Sigmoid colon (tissue), 7 donors: ENCODE measurements at places on chromosomes 12 and 14.

GRCh38 chr14:36506732-36507614 lies 13.1 kb downstream of the NKX2-1 start:
- H3K27ac ChIP-seq, result no peak overlapping the region
- no peaks in the 10 kb centered on the region for H3K36me3 ChIP-seq
- H3K27me3 ChIP-seq, result peaks cover 53% of the 10 kb centered on the region

GRCh38 chr12:89368391-89368790 lies 16.1 kb upstream of the DUSP6 start:
- no peak overlapping the region for H3K4me3 ChIP-seq
- no peak for DNase-seq
- H3K27ac ChIP-seq, result no peak overlapping the region

DNA sequence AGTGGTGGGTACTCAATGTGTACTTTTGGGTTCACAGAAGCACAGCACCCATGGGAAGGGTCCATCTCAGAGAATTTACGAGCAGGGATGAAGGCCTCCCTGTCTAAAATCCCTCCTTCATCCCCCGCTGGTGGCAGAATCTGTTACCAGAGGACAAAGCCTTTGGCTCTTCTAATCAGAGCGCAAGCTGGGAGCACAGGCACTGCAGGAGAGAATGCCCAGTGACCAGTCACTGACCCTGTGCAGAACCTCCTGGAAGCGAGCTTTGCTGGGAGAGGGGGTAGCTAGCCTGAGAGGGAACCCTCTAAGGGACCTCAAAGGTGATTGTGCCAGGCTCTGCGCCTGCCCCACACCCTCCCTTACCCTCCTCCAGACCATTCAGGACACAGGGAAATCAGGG lies 1.5 kb upstream of the GPR162 start:
- H3K27me3 ChIP-seq, result no peaks in the 10 kb centered on the region
- no peak overlapping the region for H3K4me3 ChIP-seq
- H3K4me1 ChIP-seq, result no peaks in the 10 kb centered on the region
- H3K36me3 ChIP-seq, result no peaks in the 10 kb centered on the region
- H3K27ac ChIP-seq, result no peak overlapping the region

- no peaks in the 10 kb centered on the region for H3K4me1 ChIP-seq
- no peak for DNase-seq
- no peaks in the 10 kb centered on the region for H3K36me3 ChIP-seq
- no peak overlapping the region for H3K27ac ChIP-seq
- no peak overlapping the region for H3K4me3 ChIP-seq
Measured at GRCh38 chr12:44003721-44004120, 167.8 kb downstream of the TMEM117 start.

- H3K4me3 ChIP-seq, result no peak overlapping the region
- H3K27ac ChIP-seq, result no peak overlapping the region
- H3K36me3 ChIP-seq, result no peaks in the 10 kb centered on the region
- no peaks in the 10 kb centered on the region for H3K27me3 ChIP-seq
Measured at GRCh38 chr12:66297080-66297479, 5.2 kb upstream of the HELB start.

DNA sequence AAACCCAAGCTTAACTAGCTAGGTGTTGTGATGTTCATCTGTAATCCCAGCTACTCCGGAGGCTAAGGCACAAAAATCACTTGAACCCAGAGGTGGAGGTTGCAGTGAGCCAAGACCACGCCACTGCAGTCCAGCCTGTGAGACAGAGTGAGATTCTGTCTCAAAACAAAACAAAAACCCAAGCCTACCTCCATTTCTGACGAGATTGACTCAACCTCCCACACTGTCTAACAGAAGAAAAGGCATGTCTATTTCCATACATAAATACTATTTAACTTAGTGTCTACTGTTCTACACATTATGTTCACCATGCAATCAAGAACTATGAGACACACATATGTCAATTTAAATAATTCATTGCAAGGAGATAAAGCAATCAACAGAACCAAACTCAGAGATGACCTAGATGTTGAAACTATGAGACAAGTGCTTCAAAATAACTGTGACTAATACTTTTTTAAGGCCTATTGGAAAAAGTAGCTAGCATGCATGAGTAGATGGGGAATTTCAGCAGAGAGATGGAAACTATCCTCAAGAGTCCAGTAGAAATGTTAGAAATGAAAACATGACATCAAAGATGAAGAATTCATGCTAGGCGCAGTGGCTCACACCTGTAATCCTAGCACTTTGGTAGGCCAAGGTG lies 75.9 kb upstream of the DHRS4 start:
- H3K4me3 ChIP-seq, result no peak overlapping the region
- H3K27ac ChIP-seq, result no peak overlapping the region
- DNase-seq, result no peak
- H3K4me1 ChIP-seq, result no peaks in the 10 kb centered on the region
- no peaks in the 10 kb centered on the region for H3K27me3 ChIP-seq
- H3K36me3 ChIP-seq, result no peaks in the 10 kb centered on the region

- H3K36me3 ChIP-seq, result no peaks in the 10 kb centered on the region
- DNase-seq, result no peak
- H3K27me3 ChIP-seq, result no peaks in the 10 kb centered on the region
Measured at GRCh38 chr12:19437996-19438395, 1.3 kb upstream of the AEBP2 start.

DNA sequence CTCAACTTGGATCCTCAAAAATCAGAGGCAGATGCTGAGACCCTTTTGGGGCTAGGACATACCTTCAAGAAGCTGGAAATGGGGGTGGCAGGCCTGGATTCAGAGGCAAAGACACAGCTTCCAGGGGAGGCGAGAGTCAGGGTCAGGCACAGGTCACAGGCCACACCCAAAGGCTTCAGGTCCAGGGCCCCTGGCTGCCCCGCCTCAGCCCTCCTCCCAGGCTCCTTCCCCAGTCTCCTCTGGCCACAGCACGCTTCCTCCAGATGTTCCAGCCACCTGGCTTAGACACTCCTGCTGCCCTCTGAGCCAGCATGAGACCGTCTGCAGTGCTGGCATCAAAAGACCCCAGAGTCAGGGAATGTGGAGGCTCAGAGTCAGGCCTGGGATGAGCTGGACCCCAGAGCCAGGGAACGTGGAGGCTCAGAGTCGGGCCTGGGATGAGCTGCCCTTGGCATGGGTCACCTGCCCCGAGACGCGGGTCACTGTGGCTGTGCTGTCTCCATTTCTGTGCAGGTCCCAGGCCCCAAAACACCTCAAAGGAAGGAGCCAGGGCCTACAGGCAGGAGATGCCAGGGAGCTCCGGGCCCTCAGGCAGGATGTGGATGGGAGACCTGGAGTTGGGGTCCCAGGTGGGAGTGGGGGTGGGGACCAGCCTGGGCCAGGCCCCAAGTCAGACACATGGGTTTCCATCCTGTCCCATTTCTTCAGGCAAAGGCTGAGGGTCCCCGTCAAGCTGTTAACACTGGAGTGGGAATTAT lies 58.9 kb downstream of the DIO3 start:
- no peaks in the 10 kb centered on the region for H3K27me3 ChIP-seq
- H3K4me1 ChIP-seq, result no peaks in the 10 kb centered on the region
- no peak overlapping the region for H3K27ac ChIP-seq
- no peaks in the 10 kb centered on the region for H3K36me3 ChIP-seq

- H3K27ac ChIP-seq, result no peak overlapping the region
- no peak for DNase-seq
- no peak overlapping the region for H3K4me3 ChIP-seq
- no peaks in the 10 kb centered on the region for H3K36me3 ChIP-seq
- H3K4me1 ChIP-seq, result no peaks in the 10 kb centered on the region
- no peaks in the 10 kb centered on the region for H3K27me3 ChIP-seq
Measured at GRCh38 chr12:111330800-111331752, 37.8 kb downstream of the PHETA1 start.

DNA sequence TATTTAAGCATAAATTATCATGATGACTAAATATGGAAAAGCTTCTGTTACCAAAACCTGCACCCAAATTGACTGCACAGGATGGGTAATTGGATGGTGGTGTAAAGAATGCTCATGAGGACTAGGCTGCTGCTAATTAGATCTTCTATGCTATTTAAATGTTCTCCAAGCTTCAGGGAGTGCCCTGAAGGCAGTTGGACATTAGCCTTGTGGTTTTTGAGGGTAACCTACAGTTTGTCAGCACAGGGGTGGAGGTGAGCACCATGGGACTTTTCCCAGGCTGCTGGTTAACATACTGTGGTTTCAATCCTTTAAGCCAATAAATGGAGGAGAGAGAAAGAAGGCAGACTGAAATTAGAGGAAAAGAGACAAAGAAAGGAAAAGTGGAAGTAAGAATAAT lies 145.0 kb downstream of the WIF1 start:
- no peaks in the 10 kb centered on the region for H3K36me3 ChIP-seq
- no peak overlapping the region for H3K27ac ChIP-seq
- H3K4me3 ChIP-seq, result no peak overlapping the region
- H3K4me1 ChIP-seq, result no peaks in the 10 kb centered on the region

- peaks cover 28% of the 10 kb centered on the region for H3K4me1 ChIP-seq
- H3K27ac ChIP-seq, result no peak overlapping the region
- no peak for DNase-seq
- no peak overlapping the region for H3K4me3 ChIP-seq
- H3K36me3 ChIP-seq, result no peaks in the 10 kb centered on the region
Measured at GRCh38 chr12:116436561-116437249, 122.5 kb upstream of the MAP1LC3B2 start.

- H3K4me1 ChIP-seq, result peaks cover 24% of the 10 kb centered on the region
- H3K27me3 ChIP-seq, result no peaks in the 10 kb centered on the region
- no peak overlapping the region for H3K27ac ChIP-seq
- no peak for DNase-seq
- H3K36me3 ChIP-seq, result no peaks in the 10 kb centered on the region
Measured at GRCh38 chr12:1688086-1688710, 2.7 kb upstream of the ADIPOR2 start.

DNA sequence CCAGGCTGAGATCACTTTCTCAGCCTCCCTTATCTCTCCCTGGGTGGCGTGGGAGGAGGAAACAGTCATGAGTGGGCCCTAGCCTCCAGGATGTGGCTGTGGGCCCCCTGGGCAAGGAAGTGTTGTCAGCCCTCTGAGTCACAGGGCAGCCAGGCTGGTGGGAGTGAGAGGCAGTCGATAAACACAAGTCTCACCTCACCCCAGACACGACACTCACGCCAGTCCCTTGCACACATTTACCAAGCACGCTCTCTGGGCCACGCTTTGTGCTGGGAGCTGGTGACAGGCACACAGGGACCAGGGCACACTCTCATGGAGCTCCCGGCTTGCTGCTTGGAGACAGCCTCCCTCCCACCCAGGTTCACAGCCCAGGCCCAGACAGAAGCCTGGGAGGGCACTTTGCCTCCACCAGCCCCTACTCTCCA lies 1.9 kb upstream of the KRT79 start:
- DNase-seq, result no peak
- no peak overlapping the region for H3K27ac ChIP-seq
- no peaks in the 10 kb centered on the region for H3K36me3 ChIP-seq
- H3K27me3 ChIP-seq, result no peaks in the 10 kb centered on the region
- H3K4me3 ChIP-seq, result no peak overlapping the region
- H3K4me1 ChIP-seq, result no peaks in the 10 kb centered on the region

DNA sequence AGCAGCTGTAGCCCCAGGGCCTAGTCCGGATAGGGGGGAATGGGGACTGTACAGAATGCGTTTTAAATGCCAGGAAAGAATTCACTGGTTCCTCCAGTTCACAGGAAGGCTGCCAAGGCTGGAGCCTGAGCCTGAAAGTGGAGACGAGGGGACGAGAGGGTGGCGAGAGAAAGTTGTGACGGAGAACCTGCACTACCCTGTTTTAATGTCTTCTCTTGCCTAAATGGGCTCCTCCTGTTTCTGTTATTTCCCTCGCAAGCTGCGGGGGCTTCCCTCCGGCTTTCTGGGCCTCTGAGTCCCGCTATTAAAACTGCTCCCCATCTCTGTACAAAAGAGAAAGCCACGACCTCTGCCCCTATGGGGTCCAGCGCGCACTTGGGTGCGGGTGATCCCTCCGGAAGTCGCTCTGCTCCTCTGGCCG lies 4.5 kb downstream of the C1QL4 start:
- H3K4me1 ChIP-seq, result peaks cover 33% of the 10 kb centered on the region
- DNase-seq, result peak; percentile 33
- no peak overlapping the region for H3K4me3 ChIP-seq
- no peak overlapping the region for H3K27ac ChIP-seq
- H3K27me3 ChIP-seq, result peaks cover 73% of the 10 kb centered on the region
- H3K36me3 ChIP-seq, result no peaks in the 10 kb centered on the region

DNA sequence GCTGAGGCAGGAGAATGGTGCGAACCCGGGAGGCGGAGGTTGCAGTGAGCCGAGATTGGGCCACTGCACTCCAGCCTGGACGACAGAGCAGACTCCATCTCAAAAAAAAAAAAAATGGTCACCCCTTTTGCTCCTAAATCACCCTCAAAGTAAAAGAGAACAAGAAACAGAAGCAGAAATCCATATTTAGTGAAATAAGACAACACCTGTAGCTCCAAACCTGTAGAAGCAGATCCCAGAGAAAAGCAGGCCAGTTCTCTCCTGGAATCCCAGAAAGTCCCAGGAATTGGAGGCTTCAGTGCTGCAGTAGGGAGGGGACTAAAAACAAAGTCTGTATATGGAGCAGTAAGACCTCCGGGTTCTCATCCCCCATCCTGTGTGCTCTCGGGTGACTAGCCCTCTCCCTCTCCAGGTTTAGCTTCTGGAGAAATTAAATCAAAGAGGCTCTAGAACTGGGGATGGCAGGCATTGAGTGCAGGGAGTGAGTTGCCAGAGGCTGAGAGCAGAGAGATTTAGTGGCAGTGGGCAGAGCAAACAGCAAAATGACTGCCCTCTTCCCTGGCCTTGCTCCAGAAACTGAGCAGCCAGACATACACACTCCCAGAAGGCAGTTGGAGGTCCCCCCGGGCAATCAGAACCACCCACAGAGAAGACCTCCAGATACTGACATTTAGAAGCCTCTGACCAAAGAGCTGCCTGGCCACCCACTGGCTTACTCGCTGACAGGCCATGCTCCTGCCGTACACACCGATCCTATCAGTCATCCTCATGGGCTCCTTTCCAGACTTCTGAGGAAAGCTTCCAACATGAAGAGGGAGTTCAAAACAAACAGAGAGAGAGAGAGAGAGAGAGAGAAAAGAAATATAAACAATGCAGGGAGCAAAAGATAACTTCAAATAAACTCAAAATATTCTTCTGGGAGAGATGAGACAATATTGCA lies 6.3 kb upstream of the MLXIP start:
- H3K36me3 ChIP-seq, result no peaks in the 10 kb centered on the region
- H3K27me3 ChIP-seq, result no peaks in the 10 kb centered on the region
- H3K4me3 ChIP-seq, result peak overlapping the region; percentile 0
- H3K4me1 ChIP-seq, result no peaks in the 10 kb centered on the region

DNA sequence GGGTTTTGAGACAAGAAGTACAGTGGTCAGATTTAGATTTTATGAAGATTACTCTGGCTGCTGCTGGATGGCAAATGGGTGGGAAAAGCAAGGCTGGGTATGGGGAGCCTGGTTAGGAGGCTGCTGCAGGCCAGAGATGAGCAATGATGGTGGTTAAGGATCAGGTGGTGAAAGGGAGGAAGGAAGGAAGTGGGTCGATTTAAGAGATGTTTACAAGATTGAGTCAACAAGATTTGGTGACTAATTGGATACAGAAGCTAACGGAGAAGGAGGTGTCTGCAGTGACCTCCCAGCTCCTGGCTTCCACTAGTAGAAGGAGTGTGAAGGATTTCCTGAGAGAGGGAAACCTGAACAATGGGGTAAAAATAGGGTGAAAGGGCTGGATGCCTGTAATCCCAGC lies 18.7 kb downstream of the NOS1 start:
- H3K27ac ChIP-seq, result no peak overlapping the region
- no peaks in the 10 kb centered on the region for H3K36me3 ChIP-seq
- H3K4me3 ChIP-seq, result no peak overlapping the region
